ENCODE measurements at places on chromosomes 3 and 15.

DNA sequence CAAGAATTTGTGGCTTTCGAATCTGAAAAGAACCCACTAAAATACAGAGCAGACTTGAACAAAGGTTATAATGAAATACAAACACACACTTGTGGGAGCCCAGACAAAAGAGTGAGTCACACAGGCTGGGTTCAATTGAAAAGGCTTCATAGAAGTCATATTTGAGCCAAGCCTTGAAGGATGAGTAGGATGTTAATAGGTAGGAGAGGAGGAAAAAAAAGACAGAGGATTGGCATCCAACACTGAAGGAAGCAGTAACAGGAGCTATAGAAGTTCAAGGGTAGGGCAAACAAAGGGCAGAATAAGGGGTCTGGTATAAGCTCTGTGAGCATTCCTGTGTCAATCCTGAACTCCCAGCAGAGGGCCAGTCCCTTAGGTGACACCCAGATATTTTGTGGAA is 325.4 kb downstream of the FOXP1 start:
- DNase-seq: no peak

GRCh38 chr15:67907184-67907723 is 67.4 kb upstream of the RNU6-1 start:
- no peak for DNase-seq

- DNase-seq: no peak
These were observed 395.3 kb downstream of the IL5RA start for GRCh38 chr3:2714834-2715233.

- no peak for DNase-seq
These were observed 2.9 kb downstream of the RBPMS2 start for GRCh38 chr15:64772488-64772887.

DNA sequence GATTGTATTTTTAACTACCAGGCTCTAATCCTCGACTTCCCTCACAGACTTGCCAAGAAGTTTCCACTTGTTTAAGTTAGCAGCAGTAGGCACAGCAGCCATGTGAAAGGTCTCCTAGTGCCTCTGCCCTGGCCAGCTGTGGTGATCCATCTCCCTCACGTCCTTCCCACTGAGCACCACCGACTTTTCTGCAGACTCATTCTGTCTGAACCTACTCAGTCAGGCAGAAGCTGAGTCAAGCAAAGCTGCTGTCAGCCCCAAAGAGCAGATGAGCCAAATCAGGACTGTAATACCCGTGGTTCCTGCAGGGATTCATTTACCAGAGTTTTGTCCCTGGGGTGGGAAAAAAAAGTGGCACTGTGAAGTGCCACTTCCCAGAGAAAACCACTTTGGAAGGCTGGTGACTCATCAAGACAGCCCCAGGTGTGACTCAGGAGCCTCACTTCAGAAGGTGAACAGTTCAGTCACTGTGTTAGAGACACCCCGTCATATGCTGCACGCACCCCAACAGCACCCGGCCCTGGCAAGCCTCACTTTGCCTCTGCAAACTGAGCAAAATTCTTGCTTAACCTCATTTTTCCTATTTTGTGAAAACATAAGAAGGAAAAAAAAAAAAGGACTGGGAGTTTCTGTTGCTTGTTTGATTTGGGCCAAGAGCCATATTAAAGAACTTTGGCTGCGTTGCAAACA is 76.0 kb downstream of the WWTR1 start:
- DNase-seq: peak; percentile 49

- DNase-seq: no peak
These were observed 34.6 kb upstream of the SPRED1 start for GRCh38 chr15:38217788-38218609.

DNA sequence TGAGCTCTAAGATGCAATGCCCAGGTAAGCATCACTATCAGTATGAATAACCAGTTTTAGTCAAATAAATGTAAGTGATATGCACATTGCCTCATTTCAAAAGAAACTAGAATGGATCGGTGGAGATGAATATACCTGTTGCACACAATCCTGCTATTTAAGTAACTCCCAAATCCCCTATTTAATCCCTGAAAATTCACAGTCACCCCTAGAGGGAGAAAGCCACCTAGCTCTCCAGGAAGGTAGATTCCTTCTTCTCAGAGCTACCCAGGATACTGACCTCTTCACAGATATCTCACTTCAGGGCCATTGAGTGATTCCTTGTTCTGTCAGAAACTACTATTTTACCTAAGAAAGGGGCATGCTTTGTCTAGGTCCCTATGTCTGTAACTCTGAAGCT is 11.7 kb downstream of the LSAMP start:
- DNase-seq: no peak

- no peak for DNase-seq
These were observed 2.5 kb upstream of the CERS3 start for GRCh38 chr15:100531204-100531603.

GRCh38 chr15:69066007-69066995 is 51.8 kb downstream of the NOX5 start:
- DNase-seq: no peak

DNA sequence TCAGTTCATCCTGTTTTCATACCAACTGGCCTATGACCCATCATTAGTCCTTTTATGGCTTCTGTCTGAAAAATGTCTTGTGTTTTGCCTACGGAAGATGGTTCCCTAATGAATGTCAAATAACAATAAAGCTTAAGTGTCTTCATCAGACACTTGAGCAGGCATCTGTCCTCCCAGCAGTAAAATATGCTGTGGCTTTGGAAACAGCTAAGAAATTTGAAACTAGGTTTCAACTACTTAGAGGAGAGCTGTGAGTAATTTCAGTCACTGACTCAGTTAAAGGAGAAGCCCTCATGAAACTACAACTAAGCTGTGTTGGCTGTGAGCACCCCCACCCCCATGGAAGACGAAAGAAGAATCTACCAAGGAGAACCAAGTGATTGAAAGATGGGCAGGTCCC is 409.4 kb upstream of the PPP2R3A start:
- no peak for DNase-seq

DNA sequence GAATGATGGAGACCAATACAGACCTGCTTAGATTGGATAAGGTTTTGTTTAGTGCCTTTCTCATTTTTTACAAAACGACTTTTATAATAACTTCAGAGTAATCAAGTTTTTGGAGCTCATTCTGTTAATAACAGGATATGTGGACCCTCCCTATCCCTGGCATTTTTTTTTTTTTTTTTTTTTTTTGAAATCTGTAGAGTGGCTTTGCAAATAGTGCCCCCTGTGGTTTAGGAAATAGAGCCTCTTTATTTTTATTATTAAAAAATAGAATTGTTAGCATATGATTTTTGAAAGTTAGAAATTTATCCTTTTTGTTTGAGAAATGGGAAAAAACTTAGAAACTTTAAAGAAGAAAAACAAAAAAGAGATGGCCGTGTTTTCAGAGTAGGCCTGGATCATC is 11.4 kb downstream of the SKIL start:
- DNase-seq: no peak

DNA sequence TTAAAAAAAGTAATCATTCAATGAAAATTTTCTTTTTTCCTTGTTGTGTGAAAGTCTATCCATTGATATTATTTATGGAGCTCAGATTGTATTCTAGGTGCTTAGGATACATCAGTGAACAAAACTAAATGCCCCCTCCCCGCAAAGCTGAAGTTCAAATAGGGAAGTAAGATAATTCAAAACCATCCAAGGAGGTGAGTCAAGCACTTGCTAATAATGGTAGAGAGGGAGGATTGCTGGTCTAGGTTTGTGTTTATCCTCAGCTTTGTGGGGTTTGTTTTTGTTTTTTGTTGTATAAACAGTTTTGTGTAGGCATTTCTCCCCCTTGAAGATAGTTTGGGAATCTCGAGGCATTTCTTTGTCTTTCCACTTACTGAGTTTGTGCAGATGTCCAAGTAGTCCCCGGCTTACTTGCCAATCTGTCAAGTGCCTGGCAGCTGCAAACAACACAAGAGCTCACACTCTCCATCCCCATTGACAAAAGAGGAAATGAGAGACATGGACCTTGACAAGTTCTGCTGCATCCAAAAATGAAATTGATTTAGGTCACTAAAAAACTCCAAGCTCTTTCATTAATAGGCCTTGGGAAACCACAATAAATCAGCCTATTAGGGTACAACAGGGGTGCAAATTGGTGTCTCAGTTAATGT is 575.8 kb upstream of the TBL1XR1 start:
- no peak for DNase-seq

DNA sequence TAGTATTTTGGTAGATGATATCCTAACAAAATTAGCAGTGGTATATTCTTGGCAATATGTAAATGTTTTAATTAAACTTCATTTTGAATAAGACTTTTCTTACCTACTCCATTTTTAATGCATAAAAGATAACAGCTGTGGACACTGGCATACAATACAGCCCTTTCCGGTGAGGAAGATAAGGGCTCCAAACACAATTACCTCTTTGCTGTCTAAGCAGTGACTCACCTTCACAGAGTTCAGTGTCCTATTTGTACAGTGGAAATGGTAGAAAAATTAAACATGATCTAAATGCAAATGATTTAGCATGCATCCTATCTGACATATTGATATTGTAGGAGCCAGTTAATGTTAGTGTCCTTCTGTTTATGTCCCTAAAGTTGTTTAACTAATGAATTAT is 969.4 kb downstream of the PLOD2 start:
- no peak for DNase-seq

DNA sequence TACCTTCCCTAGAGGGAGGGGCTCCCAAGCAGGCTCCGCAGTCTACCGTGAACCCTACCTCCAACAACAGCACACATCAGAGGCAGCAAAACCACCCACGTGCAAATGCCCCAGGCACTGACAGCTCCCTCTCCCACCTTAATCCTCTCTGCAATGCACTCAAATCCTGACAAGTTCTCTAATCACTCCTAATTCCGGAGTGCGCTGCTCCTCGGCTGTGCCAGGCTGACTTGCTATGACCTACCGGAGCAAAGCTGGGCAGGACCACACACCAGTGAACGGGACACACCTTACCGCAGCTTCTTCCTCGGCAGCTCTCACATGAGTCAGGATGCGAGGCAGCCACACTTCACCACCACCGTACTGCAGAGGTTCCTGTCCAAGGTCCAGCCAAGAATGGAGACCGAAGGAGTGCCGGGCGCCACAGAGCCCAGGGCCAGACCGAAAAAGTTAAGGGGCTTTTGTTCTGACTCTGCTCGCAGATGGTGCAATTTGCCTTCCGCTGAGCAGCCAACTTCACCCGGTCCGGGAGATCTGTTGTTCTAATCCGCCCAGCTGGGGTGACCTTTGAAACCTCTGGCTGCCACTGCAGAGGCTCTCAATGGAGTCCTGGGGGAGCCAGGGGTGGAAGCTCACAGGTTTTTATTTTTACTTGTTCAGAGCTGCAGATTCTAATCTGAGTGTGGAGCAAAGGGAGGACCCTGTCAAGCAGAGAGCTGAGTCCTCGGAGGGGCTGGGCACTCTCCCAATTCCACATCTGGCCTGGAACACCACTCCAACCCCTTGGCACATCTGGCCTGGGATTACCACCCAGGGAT is 84.4 kb downstream of the MYLK start:
- no peak for DNase-seq

- peak; percentile 66 for DNase-seq
These were observed 2.6 kb upstream of the BCL2A1 start for GRCh38 chr15:79973456-79974195.

GRCh38 chr3:50603261-50604109 is 8.1 kb downstream of the CISH start:
- no peak for DNase-seq

DNA sequence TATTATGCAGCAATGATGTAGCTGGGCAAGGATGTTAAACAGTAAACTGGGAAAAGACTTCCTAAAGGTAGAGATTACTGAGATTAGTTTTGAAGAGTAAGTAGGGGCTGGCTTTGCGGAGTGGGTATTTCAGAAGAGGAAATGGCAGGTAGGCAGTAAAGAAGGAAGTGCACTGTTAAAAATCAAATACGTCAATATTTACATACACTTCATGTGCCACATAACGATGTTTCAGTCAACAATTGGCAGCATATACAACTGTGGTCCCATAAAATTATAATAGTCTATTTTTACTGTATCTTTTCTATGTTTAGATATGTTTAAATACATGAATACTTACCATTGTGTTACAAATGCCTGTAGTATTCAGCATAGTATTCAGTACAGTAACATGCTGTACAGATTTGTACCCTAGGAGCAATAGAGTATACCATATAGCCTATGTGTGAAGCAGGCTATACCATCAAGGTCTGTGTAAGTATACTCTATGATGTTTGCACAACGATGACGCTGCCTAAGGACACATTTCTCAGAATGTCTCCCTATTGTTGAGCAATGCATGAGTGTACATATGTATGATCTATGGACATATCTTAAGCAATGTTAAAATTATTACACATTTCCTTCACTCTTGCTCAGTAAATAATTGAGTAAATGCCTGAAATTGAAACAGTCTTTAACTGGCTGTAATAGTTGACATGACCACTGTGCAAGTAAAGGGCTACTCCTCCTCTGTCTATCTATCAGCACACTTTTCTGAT is 196.7 kb downstream of the ISL2 start:
- no peak for DNase-seq

DNA sequence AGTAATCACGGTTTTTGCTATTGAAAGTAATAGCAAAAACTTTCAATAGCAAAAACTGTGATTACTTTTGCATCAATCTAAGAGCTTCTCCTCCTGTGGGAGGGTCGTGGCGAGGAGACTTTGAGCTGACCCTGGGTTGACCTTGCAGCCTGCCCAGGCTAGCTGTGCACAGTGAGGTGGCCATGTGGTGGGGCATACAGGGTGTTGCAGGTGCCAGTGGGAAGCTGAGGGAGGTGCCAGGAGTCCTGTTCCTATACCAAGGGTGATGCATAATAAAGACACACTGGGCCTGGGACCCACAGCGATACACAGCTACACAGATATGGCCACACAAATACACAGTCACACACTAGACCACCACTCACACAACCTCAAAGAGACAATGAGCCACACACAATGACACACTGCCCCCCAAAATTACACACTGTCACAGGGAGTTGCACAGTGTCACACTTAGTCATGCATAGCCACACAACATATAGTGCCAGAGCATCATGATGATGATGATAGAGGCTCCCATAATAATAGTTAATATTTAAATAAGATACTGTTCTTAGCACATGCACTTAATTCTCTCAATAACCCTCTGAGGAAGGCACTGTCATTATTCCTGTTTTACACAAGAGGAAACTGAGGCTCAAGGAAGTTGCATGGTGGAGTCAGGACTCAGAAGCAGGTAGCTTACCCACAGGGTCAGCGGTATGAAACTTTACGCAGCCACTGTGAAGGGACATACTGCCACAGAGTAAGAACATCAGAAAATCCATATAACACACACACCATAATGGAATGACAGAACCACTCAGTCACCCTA is 6.3 kb downstream of the PLCD1 start:
- DNase-seq: no peak

- DNase-seq: no peak
These were observed 84.5 kb downstream of the TRAK1 start for GRCh38 chr3:42175386-42176240.

Data from activated CD8-positive, alpha-beta memory T cell treated with anti-CD3 and anti-CD28 coated beads, Interleukin-2, amount 10 ng/mL, durations not matched to agents 7 days and 5 days (primary cell).